Activated naive CD4-positive, alpha-beta T cell (primary cell): ENCODE measurements at places on chromosomes 2 and 18.

DNA sequence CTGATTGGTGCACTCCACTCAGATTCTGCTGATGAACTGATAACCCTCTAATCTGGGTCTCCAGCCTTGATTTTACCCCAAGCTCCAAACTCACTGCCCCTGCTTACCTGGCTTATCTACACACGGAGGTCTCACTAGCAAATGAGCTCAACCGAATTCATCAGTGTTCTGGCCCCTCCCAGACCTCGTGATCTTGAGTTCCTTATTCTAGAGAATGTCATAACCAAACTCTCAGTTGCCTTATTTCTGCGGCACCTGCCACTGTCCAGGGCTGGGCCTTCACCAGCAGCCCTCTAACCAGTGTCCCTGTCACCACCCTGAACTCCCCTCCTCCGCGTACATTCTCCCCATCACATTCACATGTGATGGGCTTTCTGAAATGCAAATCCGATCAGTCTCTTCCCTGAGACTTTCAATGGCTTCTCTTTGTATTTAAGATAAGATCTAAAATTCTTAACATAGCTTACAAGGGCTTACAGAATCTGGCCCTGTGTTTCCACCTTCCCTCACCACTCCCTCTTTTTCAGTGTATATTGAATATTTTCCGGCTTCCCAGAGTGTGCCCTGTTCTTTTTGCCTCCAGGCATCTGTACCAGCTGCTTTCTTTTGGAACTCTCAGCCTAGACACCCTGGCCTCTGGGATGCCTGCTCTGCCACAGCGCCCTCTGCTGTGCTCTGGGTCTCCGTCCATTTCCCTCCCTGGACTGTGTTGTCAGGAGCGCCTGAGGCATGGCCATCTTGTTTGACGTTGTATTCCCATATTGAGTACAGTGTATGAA is 31.1 kb downstream of the NAB1 start:
- peak; percentile 35 for DNase-seq

DNA sequence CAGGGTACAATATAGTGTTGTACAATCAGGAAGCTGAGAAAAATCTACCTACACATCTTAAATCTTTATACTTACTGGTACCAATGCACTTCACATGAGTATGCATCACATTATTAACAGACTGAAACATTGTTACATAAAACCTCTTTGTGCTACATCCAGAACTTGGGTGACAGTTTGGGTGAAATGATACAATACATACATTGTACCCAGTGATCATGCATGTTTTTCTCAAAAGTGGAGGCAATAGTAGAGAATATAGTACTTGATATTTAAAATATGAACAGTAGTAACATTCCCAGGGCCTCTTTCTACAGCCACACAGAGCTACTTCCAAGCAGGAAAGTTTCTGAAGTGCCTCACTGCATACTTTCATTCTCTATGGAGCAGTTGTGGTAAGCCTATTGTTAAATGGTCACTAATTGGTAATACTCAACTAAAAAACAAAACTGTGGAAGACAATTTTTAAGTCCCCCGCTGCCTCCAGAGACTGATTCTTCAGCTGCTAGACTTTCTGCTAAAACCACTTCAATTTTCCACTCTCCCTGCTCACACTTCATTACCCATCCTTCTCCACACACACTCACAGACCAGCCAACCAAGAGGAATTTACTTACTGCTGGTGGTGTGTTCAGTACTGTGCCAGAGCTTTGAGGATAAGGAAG is 22.9 kb upstream of the GRB14 start:
- no peak for DNase-seq

DNA sequence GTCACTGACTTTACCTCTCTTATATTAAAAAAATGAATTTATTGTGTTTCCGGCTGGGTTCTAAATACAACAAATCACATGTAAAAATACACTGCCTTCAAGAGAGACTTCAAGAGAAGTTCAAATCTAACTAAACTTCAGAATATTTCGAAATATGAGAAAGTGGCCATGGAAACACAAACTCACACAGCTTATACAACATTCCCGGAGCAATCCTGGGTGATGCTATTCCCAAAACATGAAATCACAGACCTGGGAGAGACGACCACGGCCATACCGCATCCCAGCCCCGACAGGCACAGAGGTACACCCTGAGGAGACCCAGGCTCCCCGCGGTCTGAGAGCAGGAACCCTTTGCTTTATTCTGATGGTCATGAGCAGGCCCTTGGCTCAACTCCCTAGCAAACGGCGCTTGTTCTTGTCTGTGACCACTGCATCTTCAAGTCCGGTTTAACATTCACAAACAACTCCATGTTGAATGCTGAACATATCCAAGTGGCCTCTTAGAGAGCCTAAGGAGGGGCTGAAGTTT is 185.4 kb upstream of the REV1 start:
- no peak for DNase-seq

DNA sequence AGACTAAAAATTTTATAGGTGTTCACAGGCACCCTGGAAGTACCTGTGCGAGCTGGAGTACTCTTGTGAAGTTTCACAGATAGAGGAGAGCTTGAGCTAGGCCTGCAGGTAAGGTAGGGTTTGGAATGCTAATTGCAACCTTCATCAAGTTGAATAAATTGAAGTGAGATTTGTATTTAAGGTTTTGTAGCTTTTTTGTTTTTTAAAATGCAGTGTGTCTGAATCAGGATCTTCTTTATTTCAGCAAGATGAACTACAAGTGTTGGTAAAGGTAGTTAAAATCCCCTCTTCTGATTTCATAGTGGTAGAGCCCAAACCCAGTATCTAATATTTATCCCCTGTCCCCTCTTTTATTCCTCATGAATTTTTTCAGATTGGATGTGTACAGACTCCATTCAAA is 45.5 kb downstream of the MGAT5 start:
- no peak for DNase-seq

DNA sequence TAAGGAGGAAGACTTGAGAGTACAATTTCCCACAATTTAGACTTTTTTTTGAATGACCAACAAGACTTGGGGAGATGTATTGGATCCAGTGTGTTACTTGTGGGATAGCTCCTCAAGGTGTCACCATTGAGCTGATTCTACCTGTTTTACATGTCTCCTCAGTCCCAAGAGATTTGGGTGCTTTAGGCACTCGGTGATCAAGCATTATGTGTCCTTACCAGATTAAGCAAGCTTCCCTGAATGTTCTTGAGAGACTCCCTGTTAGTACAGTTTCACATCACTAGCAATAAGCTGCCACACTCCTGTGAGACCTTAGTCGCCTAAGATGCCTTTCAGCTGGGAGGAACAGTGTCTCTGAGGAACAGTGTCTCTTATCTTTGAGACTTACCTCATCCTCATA is 384.3 kb upstream of the SYT4 start:
- DNase-seq: no peak

GRCh38 chr2:233803994-233804393 is 25.9 kb downstream of the MROH2A start:
- no peak for DNase-seq

DNA sequence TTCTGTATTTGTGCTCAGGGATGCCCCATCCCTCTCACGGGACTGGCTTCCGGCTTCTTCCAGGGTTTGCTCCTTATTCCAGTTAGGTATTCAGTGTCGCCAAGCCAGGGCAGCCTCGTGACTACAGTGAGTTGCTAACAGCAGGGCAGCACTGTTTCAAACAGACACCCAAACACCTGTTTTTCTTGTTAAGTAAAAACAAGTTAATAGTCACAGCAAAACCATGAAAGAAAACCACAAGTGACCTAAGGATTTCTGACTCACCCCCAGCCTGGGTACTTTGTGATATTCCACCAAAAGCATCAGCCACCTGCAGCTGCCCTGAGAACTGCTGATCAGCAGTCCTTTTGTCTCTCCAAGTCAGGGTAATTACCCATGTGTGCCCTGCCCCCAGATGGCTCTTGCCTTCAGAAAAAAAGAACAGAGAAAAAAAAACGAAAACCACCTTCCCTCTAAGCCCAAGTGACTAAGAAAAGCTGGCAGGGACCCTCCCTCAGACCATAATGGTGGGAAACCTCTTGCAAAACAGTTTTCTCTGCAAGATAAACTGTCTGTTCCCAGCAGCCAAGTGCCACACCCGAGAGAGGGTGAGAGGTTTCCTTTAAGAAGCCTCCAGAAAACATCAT is 178.2 kb downstream of the ANAPC1 start:
- DNase-seq: no peak

GRCh38 chr2:26911911-26912861 is 58.3 kb upstream of the MAPRE3 start:
- DNase-seq: no peak

DNA sequence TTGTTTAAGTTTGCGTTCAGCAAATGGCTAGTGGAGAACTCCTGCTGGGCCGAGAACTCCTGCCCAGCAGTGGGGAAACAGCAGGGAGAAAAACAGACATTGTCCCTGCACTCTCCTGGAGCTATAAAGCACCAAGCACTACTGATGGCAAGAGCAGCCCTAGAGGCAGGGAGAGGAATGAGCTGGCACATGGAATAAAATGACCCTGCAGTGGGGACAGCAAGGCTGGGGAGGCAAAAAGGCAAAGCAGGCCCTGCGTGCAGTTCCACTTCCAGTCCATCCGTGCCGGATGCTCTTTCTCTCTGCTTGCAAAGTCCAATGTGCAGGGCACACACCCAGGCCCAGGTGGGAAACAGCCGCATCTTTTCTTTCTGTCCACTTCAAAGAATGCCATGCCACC is 415.5 kb downstream of the LRATD1 start:
- no peak for DNase-seq

DNA sequence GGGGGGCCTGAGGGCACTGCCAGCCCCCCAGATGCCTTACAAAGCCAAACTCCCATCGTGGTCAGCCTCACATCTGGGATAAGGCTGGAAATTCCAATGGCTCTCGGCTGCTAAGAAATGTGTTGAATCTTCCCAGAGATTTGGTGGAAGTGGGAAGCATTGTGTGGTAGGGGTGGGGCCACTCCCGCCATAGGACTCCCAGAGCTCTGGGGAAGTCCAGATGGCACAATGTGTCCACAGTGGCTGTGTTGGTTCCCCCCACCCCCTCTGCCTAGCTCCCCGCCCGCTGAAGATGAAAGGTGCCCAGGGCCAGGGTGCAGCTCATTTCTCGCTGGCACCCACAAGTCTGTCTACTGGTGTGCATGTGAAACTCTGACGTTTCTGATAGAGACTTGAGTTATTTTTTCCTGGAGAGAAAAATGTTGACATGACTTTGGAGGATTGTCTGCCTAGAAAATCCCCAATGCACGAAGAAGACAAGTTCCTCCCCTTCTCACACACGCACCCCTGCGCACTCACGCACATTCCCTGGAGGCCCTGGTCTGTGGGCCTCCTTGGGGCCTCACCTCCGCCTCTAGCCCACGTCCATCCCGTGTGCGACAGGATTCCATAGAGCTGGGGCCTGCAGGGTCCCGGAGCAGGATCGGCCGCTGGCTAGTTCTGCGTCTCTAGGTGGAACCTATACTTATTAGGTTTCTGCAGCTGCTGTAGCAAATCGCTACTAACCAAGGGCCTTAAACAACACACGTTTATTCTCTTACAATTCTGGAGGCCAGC is 199.1 kb downstream of the ZFP36L2 start:
- no peak for DNase-seq

DNA sequence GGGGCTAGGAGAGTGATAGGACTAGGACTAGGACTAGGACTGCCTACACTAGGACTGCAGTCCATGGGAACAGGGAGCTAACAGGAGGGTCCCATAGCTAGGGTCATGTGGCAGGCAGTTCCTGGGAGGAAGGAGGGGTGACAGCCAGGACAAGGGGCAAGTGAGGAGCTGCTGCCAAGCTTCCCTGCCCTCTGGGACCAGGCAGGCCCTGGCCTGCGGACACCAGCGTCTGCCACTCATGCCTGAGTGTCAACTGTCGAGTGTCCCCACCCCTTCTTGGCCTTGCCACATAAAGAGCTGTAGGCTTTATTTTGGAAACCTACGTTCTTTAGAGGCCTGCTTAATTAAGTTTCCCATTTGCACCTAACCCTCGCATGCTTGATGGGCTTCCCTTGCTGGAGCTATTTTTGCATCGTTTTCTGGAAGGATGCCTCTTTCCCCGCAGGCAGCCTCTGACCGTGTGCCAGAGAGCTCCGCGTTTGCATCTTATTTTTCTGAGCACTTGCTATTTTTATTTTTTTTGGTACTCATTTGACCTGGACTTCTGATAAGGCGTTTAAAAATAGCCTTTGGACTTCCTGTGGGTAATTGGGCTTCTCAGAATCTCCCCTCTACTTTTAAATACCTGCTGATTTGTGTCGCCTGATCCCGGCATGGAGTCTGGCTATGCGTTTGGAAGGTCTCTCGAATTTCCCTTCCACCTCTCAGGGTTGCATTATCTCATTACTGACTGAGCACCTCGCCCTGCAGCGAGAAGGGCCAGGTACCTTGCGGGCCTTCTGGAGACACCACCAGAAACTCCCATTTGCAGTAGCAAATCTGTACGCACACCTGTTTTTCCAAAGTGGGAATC is 66.4 kb downstream of the SH3RF3 start:
- no peak for DNase-seq

- no peak for DNase-seq
Measured at GRCh38 chr2:20227894-20228505, 3.1 kb upstream of the SDC1 start.

GRCh38 chr2:68193144-68193543 is 35.5 kb downstream of the PNO1 start:
- no peak for DNase-seq

- DNase-seq: no peak
Measured at GRCh38 chr2:39228413-39229209, 15.2 kb downstream of the CDKL4 start.

GRCh38 chr2:127560931-127561280 is 25.4 kb downstream of the MYO7B start:
- no peak for DNase-seq

GRCh38 chr2:28835781-28836180 is 25.1 kb downstream of the SPDYA start:
- no peak for DNase-seq

GRCh38 chr18:45399643-45400042 is 215.6 kb upstream of the SLC14A2 start:
- DNase-seq: no peak

- DNase-seq: no peak
Measured at GRCh38 chr2:149601141-149601796, 13.7 kb upstream of the MMADHC start.

DNA sequence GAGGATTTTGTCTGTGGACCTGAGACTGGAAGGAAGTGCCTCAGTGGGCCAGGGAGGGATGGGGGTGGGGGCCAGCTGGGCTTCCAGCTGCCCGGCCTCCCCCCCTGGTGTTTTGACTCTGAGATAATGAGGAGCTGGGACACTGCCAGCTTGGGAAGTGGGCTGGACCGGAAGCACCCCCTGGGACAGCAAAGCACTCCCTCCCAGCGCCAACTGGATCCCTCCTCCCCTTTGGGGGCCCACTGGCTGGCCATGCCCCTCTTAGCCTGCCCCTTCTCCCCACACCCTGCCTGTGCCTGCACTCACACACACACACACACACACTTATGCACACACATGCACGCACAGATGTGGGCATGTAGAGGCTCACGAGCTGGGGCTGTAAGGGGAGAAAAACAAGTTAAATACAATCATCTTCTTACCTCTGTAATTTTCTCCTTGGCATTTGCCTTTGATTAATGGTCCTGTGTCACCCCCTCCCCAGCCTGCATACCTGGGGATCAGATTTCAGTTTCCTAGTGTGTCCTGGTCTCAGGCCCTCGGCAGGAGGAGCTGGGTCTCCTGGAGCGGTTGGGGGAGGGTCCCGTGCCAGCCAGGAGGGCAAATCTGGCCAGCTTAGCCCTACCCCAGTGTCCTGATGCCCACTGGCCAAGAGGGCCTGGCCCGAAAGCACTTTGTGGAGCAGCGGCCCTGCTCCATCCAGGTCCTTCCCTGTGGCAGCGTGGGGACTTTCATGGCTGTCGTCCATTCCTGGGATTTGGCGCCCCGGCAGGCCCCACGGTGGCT is 3.6 kb downstream of the ITM2C start:
- DNase-seq: no peak

- DNase-seq: no peak
Measured at GRCh38 chr2:45888167-45888566, 236.7 kb downstream of the PRKCE start.

- no peak for DNase-seq
Measured at GRCh38 chr18:8177330-8178016, 431.8 kb upstream of the RAB12 start.
